ENCODE measurements at places on chromosomes 1 and 21.

DNA sequence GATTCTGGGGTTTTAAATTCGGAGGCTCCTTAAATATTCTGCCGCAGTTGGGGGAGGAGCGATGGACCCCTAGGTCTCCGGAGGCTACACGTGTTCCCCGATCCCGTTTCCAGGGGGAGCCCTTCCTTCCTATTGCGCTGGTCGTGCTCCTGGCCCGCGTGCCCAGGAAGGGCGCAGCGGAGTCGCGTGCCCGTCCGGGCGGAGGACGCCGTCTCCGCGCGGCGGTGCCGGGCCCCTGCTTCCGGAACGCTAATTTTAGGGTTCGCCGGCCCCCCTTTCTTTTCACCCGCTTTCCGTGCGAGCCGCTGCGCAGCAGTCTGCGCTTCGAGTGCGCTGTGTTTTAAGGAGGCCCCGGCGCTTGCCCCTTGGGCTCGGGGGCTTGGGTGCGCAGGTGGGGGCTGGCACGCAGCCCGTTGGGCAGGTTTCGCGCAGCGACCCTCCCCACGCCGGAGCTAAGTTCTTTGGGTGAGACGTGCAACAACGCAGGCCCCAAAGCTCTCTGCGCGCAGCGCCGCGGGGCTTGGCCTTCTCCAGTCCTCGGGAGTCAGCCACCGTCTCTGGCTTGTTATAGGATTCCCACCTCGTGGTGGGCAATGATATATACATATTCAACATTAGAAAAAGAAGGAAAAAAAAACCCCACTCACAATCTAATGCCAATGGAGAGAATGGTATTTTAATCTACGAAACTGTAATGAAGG, 43.5 kb upstream of the DNAJC6 start:
- DNase-seq = no peak

GRCh38 chr1:8517661-8518489, 200.0 kb downstream of the SLC45A1 start:
- no peak for DNase-seq

- DNase-seq = no peak
Observed at GRCh38 chr1:170594066-170594626, 62.2 kb downstream of the GORAB start.

GRCh38 chr1:182723200-182723599, 38.8 kb upstream of the RGS8 start:
- no peak for DNase-seq

GRCh38 chr21:34345892-34346291, 17.9 kb upstream of the KCNE2 start:
- DNase-seq = no peak

DNA sequence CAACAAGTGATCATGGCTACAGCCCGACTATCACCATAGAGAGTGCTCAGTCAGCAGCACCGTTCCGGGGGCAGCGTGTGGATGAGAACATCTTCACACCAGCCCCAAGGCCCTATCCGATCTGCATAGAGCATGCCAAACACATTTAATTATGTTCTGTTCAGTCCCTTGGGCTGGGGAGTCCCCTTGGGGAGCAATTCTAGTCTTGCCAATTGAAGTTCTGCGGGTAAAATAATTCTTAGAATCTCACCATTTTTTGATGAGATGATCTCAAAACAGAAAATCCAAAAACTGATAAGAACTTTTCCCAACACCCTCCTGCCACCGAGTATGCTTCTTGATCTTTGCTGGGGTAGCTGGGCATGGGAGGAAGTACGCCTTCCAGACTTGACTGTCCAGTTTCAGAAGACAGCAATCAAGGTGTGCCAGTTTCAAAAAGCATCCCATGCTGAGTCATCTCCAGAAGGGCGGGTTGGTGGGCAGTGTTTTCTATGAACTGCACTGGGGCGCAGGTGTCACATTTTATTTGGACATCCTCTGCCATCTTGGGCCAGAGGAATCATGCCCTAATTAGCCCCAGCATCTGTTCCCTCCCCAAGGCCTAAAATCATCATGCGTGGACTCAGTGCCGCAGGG, 20.8 kb upstream of the PTPRF start:
- DNase-seq = no peak

- DNase-seq = no peak
Observed at GRCh38 chr1:88421997-88422396, 262.1 kb upstream of the PKN2 start.

GRCh38 chr1:178417858-178418257, 78.9 kb downstream of the CLEC20A start:
- DNase-seq = no peak

GRCh38 chr21:39851002-39851618, 16.1 kb upstream of the PCP4 start:
- DNase-seq = no peak

DNA sequence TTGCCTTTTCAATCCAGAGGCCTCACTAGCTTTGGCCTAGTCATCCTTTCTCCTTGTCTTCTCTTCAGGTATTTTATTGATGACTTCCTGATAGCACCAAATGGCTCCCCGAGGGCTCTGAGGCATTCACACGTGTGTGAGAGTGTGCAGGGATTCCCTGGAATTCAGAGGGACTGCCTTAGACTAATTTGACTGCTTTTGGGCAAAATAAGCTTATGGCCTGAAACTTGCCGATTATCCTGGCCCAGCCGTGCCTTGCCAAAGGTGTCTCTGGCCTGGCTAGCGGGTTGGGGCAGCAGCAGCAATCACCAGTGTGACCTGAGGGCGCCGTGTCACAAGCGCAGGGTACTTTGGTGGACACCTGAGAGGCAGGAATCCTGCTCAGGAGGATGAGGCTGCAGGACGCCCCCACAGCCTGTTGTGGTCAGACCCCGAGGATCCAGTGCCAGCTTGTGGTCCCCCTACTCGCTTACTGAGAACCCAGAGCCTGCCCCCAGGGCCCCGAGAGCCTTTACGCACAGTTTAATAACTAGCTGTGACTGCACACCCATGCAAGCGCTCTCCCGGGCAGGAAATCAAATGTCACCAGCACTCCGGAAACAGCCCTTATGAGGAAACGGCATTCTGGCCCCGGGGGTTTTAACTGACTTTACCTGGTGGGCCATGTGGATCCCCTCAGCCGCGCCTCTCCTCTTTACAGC, 62.8 kb upstream of the PDE9A start:
- no peak for DNase-seq

DNA sequence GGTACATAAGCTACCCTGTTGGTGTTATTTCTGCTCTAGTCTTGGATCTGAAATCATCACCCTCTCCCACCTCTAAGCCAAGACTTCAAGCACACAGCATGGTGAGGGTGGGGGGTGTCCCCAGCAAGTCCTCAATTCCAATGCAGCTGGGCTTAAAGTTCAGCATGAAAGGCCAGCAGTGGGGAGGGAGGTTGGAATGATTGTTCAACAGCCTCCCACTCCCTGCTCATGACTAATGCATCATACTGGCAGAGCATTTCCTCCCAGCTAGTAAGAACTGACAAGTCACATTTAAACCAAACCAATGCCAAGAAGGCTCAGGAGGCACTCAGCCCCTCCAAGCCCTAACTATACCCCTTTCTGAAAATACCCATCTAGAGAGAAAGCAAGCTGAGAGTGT, 50.1 kb downstream of the TIAM1 start:
- DNase-seq = no peak

GRCh38 chr1:235113183-235113917, 15.3 kb downstream of the TOMM20 start:
- DNase-seq = no peak

GRCh38 chr1:192401825-192402224, 85.0 kb downstream of the RGS21 start:
- no peak for DNase-seq

- no peak for DNase-seq
Observed at GRCh38 chr1:10965546-10966226, 46.8 kb upstream of the TARDBP start.

DNA sequence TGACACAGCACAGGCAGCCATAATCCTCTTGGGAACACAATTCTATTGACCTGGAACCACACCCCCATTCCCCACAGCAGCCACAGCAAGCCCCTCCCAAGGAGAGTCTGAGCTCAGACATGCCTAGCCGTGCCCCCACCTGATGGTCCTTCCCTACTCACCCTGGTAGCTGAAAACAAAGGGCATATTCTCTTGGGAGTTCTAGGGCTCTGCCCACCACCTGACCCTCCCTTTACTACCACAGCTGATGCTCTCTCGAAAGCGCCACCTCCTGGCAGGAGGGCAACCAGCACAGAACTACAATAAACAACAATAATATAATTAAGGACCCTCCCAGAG, 184.8 kb upstream of the COA6 start:
- DNase-seq = peak; percentile 23

DNA sequence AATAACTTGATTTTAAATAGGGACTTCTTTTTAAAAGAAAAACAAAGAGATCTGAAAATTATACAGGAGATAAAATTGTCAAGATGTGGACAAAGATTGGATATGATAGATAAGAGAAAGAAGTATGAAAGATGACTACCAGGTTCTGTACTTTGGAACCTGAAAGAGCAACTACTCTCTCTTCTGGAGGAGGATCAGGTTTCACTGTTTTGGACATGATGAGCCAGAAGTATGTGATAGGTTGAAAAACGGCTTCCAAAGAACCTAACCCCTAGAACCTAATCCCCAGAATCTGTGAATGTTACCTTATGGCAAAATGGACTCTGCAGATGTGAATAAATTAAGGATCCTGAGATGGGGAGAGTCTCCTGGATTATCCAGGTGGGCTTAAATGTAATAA, 26.2 kb downstream of the RSBN1 start:
- no peak for DNase-seq

DNA sequence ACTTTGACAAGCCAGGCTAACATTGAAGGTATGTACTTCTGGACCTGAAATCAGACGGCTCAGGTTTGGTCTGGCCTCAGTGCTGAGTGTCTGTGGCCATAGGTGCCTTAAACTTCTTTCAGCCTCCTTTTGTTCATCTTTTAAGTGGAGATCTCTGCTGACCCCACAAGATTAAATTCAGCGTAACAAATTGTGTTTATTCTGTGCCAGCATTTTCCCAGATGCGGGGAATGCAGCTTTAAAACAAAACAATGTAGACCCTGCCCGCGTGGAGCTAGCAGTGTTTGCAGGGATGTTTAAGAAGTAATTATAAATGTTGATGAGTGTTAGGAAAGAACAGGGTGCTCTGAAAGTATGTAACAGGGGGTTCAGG, 923 bp downstream of the CAP1 start:
- no peak for DNase-seq

GRCh38 chr21:42733874-42734273, 80.5 kb downstream of the PDE9A start:
- no peak for DNase-seq

DNA sequence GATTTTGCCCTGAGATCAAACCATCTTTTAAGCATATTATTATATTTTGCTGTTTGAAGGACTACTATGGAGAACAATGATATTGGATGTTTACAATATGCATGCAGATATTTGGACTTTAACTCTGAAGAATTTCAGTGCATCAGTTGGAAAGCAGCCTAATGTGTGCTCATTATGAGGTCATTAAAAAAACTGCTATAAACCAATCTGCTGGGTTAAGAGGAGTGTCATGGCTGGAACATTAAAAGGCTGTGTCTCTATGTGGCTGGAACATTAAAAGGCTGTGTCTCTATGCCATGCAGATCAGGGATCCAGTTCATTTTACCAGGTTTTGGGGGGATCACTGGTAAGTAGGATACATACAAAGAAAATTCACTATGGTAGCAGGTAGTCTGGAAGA, 77.6 kb downstream of the SPATA46 start:
- no peak for DNase-seq

DNA sequence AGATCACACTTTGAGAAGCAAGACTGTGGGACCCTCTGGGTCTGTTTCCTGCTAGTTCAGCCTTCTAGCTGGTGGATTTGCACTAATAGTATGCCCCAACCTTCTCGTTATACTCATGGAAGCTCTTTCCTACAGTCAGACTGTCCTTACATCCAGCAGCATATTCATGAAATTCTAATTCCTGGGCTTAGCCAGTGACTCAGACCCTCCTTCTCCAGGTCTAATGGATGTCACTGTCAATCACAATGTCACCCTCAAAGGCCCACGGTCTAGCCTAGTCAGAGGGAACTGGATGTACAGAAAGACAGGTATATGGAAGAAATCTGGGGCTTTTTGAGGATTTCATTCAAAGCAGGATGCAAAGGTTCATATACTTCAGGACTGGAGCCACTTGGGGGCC, 72.4 kb downstream of the KCNJ15 start:
- no peak for DNase-seq

DNA sequence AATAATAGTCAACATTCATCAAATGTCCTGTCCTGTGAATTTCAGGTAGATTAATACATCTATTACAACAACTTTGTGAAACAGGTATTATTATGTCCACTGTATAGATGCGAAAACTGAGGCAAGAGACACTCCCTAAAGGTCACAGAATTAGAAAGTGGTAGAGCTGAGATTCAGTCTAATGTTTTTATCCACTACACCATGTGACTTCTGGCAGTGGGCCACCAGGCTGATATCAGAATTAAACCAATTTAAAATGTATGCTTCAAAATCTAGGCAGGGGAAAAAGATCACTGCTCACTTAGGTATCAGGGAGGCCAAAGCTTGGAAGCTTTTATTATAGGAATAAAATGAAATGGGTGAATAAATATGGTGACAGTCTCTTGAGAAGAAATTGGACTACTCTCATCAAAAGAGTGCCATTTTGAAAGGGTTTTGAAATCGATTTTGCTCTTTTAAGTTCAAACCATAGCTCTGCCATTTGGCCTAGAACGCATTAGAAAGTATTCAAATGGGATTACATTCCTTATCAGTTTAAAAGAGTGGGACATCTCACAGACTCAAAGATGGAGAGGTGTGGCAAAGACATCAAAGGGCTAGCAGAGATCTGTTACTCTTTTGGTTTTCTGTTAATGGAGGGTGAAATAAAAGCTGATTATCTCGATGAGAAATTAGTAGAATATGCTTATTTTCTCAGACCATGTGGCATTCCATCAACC, 1.9 kb downstream of the DDAH1 start:
- DNase-seq = no peak

GRCh38 chr1:224998185-224998584, 68.7 kb downstream of the DNAH14 start:
- no peak for DNase-seq

DNA sequence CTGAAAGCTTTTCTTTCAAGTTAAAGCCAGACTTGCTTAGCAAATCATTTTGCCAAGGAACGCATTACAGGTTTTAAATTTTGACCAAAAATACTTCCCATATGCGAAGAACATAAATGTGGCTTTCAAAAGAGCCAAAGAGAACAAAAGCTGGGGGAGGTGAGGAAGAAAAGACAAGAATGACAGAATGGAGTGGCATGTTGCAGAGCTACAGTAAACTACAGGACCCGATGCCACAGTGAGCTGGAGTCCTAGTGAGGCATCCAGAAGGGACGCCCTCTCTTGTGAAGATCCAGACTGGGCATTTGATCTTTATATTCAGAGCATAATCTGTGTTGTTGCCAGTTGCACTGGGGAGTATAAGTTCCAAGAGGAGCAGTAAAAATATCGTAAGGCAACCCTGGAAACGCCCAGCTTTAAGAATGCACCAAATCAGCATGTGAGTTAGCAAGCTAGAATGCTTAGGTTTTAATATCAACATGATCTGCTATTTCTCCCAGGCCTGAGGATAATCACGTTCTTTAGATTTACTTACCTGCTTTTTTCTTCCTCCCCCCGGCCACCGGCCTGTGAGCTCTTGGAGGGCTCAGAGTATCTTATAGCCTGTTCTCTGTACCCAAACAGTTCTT, 48.4 kb upstream of the HOOK1 start:
- DNase-seq = no peak

- DNase-seq = peak; percentile 10
Observed at GRCh38 chr1:74689621-74690363, 16.2 kb upstream of the ERICH3 start.
